Psoas muscle (tissue), 8 donors: ENCODE measurements at places on chromosomes 1 and 21. TPM values are rescaled to one million over a fixed set of nuclear protein-coding genes. Genes with fewer than 3 reads are reported as not detected.

- no peak for DNase-seq
Observed at GRCh38 chr1:157411769-157412168, 140.5 kb downstream of the FCRL5 start.

- DNase-seq: no peak
Observed at GRCh38 chr1:233368789-233369130, 41.2 kb downstream of the MAP3K21 start.

DNA sequence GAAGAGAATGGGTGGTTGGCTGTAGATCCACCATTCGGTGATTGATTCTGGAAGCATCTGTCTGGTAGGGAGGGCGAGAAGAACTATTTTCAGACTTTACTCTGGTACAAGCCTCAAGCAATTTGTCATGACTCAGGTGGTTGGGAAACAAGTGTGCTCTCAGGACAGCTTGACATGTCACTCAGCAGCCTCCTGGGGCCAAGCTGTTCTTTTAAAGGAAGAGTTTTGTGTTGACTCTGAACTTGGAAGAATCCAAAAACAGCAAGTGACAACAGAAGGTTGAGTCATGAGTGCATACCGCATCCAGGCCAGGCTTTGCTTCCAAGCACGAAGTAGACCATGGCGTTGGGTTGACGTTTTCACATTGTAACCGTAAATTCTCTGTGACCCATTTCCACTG is 65.9 kb downstream of the CLIC6 start:
- peak; percentile 74 for DNase-seq

GRCh38 chr1:156445789-156446263 is 54.7 kb downstream of the MEF2D start:
- peak; percentile 80 for DNase-seq

- peak; percentile 52 for DNase-seq
Observed at GRCh38 chr21:42651515-42652401, 1.7 kb upstream of the PDE9A start.

- DNase-seq: no peak
Observed at GRCh38 chr1:113965703-113966412, 13.4 kb upstream of the OLFML3 start.

DNA sequence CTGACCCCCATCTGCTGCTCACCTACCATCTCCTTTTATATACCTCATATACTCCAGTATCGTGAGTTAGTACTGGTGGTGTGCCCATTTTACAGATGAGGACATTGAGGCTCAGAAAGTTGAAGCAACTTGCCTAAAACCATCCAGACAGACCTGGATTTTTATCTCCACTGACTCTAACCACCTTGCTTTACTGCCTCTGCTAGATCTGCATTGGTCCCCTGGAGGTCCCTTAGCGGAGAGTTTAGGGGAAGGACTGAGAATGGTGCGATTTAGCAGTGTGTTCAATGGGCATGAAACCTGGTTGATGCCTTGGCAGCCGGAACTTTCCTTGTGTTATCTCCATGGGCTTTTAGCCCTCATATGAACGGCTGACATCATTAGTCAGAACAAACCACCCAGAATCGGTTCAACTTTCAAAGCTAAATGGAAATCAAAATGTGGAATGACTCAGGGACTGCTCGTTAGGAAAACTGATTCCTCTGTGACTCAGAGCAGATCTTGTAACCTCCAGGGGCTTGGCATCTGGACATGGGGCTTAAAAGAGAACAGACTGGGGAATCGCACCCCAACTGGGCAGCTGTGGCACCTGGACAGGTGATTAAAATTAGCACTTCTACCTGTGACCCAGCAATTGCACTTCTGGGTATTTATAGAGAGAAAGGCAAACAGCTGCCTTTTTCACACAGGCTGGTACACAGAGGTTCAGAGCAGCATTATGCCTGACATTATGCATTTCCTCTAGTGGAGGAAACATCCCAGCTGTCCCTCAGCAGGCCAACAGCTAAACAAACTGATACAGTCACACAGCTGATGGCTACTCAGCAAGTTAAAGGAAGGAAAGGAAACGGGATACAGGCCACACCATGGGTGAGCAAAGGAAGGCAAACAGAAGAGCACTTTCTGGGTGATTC is 25.3 kb downstream of the TMEM51 start:
- no peak for DNase-seq

GRCh38 chr1:154791292-154792166 is 78.6 kb downstream of the KCNN3 start:
- DNase-seq: peak; percentile 34

- peak; percentile 60 for DNase-seq
Observed at GRCh38 chr1:154999571-155000410, 2.8 kb upstream of the ZBTB7B start.

DNA sequence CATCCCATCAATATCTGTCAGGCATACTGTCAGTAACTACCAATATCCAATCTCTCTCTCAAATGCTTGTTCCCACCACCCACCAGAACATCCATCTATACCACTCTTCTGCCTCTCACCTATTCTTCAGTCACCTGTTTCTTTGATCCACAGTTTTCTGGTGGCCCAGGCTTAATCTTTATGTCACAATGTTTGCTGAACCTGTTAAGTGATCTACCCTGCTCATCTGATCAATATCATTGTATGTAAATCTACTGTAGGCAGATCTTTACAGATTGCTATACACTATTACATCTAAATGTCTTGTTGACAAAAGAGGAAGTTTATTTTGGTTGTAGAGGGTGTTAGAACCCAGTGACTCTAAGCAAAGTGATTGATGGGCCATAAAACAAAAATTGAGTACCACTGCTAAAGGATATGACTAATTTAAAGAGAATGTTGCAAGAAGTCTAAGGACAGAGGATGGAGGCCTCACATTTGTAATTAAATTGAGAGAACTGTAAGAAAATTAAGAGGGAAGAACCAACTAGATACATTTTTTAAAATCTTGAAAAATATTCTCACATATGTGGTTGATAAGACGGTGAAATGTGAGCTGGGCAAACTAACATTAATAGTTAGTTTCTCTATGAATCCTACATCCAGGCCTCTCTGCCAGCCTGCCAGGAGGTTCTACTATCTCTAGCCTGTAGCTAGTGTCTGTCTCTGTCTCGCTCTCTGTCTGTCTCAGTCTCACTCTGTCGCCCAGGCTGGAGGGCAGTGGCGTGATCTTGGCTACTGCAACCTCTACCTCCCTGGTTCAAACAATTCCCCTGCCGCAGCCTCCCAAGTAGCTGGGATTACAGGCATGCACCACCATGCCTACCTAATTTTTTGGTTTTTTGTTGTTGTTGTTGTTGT is 34.1 kb downstream of the EGLN1 start:
- DNase-seq: no peak

DNA sequence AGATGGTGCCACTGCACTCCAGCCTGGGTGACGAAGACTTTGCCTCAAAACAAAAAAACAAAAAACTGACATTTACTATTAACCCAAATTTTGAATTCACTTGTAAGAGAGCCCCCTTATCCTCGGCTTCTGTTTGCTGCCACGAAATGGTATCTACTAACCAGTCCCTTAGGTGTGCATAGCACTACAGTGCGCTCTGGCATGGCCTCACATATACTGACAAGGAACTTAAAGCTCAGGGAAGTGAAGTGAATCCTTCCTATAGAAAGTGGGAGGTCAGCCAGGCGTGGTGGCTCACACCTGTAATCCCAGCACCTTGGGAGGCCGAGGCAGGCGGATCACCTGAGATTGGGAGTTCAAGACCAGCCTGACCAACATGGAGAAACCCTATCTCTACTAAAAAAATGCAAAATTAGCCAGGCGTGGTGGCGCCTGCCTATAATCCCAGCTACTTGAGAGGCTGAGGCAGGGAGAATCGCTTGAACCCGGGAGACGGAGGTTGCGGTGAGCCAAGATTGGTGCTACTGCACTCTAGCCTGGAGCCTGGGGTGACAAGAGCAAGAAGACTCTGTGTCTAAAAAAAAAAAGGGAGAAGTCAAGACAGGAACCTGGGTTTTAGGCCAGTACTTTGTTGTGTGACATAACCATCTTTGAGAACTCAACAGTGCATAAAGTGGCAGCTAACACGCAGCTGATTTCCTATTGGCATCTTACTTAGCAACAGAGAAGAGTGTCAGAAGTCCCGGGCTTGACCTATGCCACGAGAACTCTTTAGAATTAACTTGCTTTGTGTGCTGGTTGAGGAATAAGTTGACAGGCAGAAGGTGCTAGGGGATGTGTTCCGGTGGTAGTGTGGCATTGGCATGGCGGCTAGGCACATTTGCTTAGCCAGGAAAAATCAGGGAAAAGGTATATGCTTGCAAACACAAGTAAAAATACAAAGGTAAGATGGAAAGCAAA is 16.8 kb downstream of the ERRFI1 start:
- DNase-seq: no peak

DNA sequence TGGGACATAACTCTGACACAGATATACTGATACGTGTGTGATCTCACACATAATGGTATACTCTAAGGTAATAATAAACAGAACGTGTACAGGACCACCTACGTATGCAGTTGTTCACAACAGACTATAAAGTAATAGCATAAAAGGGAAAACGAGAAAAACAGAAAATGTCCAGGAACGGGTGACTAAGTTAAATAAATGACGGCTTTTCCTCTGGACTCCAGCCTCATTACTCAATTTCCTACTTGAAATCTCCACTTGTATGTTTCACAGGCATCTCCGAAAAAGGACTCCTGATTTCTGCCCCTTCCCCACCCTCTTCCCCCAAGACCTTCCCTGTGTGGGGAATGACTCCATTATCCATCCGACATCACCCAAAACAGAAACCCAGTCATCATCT is 95.1 kb downstream of the JAK1 start:
- no peak for DNase-seq

DNA sequence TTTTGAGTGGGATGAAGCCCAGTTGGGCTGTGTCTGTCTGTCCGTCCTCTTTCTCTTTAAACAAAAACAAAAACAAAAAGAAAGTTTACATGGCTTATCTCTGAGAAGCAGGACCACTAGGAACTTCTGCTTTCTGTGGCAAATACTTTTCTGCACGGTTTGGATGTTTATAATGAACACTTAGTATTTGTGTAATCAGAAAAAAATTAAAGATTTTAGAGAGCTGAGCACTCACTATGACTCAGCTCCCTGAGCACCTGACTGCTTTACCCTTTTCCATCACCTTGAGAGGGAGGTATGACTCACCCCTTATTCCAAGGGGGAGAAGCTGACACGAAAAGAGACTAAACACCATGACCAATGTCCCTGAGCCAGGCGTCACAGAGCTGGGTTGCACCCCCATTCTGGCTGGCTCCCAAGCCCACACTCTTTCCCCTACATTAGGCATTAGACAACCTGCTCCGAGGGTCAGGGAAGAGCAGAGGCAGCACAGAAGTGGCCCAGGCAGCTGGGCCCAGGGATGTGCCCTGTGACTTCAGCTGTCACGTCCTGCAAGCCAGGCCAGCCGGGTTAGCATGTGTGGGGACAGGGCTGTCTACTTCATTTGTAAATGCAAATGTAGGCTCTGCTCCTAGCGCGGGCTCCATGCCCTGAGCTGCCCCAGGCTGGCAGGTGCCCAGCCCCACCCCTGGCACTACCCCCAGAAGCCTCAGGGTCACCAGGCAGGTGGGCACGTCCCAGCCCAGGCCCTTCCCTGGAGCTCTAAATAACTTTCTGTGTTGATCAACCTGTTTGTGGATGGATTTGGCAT is 30.4 kb downstream of the RAP1GAP start:
- DNase-seq: no peak

DNA sequence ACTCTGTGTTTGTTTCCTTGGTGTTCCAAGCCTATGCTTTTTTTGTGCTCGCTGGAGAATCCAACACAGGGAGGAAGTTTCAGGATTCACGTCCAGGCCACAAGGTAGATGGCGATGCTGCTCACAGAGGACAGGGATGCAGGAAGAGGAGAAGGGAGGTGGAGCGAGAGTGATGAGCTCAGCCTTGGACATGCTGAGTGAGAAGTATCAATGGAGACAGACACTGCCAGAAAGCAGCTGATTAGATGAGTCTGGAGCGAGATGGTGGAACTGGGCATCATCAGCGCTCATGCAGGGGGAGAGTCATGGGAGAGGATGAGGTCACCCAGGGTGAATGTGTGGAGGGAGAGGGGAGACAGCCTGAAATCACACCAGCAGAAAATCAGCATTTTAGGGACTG is 110.0 kb downstream of the GLUL start:
- DNase-seq: no peak

CYP4Z1 gene
- 0.22 TPM for total RNA-seq

PDE4B gene
- total RNA-seq: 191 TPM

TEX38 gene
- total RNA-seq: not detected
